ENCODE measurements at places on chromosomes 7 and 10.

- DNase-seq: no peak
Observed at GRCh38 chr10:6838118-6838517, 258.0 kb upstream of the PRKCQ start.

- no peak for DNase-seq
Observed at GRCh38 chr10:76411729-76412435, 980.5 kb downstream of the LRMDA start.

GRCh38 chr10:115972426-115972825 is 300.6 kb downstream of the GFRA1 start:
- no peak for DNase-seq

DNA sequence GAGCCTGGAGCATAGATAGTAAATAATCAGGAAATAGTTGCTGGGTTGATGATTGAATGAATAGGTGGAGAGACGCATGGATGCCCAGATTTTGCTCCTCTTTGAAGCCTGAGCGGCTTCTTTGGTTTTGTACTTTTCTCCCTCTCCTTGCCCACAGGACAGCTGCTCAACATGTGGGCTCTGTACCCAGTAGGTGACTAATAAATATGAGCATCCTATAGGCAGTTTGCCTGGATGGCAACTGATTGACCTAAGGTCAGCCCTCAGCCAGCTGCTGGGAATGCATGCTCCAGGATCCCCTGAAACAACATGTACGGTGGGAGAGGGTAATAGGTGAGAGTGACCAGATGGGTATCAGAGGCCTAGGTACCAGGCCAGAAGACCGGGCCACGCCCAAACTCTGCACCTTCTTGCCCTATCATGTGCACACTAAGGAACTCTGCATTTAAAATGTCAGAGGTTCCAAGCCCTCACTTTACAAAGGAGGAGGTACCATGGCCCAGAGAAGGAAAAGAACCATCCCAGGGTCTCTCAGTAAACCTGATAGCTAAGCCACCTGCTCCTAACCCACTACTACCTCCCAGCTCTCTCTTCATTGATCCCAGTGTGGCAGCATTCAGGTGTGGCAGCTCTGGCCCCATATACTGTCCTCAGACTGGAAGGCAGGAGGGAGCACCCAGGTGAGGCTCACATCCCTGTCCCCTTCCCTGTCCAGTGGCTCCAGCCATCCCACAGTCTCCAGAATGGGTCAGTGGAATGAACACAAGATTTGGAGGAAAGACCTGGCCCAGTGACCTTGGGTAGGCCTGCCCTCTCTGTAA is 2.7 kb upstream of the ZCCHC24 start:
- DNase-seq: no peak

- no peak for DNase-seq
Observed at GRCh38 chr7:19701471-19701870, 7.4 kb downstream of the POLR1F start.

DNA sequence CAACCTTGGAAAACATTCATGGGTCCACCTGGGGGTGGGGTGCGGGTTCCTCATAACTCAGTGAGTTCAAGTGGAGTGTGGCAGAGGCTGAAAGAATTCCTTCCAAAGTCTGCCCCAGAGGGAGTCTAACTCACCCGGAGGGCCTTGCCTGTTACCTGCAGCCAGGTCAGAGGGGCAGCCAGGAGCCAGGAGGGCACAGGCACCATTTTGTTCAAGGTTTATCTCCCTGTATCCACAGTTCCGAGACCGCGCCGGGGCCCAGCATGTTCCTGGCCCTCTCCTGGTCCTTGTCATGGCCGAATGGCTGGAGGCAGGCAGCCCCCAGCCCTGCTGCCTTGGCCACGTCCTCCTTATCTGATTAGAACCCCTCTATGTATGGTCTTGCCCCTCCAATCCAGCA is 11.4 kb upstream of the DOCK1 start:
- no peak for DNase-seq

DNA sequence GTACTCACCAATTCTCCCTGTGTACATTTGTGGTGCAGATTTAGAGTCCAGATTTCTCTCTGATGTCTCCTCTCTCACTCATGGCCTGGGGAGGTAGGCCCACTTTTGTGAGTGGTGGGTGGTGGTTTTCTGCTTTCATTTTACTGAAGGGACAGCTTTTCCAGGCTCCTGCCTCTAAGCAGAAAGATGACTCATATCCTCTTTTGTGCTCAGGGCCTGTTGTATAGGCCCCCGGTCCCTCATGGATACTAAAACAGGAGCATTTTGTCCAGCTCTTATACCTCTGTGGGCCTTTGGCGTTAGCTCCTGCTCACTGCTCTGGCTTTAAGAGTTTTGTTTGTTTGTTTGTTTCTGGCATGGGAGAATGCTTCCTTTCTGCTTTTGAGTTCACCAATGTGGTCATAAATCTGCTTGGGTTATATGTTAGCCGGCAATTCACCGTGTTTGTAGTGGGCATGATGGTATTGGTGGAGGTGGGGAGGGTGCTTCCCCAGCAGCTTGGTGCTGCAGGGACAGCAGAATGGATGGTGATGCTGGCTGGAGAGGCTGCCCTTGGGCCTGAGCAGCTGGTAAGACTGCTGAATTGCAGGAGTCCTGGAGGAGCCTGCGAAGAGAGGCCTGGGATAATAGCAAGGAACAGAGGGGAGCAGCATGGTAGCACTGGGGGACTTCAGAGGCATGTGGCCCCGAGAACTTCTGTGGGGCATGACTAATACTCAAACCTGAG is 468.7 kb downstream of the RPS24 start:
- no peak for DNase-seq

GRCh38 chr10:70925377-70926225 is 37.2 kb upstream of the PCBD1 start:
- peak; percentile 14 for DNase-seq

- no peak for DNase-seq
Observed at GRCh38 chr10:9195385-9195784, 1140.9 kb downstream of the GATA3 start.
